BJ (cell line): ENCODE measurements at places on chromosomes 3 and 15.
A peak's percentile ranks its signal among the peaks of the same experiment; 100 is the strongest.

DNA sequence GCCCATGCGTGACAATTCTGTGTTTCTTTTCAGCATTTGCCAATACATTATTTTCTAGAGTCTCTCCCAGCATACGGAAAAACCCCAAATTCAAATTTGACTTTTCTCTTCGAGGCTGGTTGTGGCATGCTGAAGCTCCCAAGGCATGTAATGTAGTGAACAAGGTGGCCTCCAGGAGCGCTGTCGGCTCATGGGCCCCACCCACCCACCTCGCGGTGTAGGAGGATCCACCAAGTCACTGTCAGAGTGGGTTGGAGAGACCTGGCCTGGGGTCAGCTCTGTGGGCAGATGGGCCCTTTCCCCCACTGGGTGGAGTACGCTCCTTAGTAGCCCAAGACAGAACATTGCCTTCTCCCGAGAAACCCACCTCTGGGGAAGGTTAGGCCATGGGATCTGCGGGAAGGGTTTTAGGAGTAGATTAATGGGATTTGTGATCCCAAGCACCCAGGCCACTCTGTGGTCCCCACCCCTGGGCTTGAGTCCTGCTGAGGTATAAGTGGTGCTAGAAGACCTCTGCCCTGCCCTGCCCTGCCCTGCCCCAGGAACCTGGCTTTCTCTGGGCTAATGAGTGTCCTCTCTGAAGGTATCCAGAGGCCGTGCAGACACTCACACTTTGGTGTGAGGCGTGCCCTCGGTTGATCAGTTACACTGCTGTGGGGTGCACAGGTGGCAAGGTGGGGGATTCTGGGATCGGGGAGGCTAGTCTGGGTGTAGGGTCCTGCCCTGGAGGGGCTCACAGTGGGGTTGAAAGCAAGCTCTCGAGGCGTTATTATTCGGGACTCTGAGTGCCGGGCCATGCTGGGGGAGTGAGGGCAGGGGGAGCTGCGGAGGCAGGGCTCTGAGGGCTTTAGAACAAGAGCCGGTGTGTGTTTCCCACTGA is 97.9 kb downstream of the APBA2 start:
- no peak for DNase-seq

GRCh38 chr3:66048051-66048395 is 9.3 kb upstream of the MAGI1 start:
- no peak for DNase-seq

DNA sequence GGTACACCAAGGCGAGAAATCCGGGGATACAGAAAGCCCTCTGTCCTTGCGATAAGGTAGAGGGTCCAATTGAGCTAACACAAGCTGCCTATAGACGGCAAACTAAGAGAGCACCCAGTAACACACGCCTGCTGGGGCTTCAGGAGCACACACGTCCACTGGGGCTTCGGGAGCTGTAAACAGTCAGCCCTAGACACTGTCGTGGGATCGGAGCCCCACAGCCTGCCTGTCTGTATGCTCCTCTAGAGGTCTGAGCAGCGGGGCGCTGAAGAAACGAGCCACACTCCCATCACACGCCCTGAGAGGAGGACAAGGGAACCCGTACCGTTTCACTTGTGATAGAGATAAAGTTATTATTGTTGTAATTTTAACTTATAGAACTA is 486 bp downstream of the SAMMSON start:
- DNase-seq: no peak

GRCh38 chr3:128730471-128730870 is 4.5 kb downstream of the RAB7A start:
- no peak for DNase-seq

DNA sequence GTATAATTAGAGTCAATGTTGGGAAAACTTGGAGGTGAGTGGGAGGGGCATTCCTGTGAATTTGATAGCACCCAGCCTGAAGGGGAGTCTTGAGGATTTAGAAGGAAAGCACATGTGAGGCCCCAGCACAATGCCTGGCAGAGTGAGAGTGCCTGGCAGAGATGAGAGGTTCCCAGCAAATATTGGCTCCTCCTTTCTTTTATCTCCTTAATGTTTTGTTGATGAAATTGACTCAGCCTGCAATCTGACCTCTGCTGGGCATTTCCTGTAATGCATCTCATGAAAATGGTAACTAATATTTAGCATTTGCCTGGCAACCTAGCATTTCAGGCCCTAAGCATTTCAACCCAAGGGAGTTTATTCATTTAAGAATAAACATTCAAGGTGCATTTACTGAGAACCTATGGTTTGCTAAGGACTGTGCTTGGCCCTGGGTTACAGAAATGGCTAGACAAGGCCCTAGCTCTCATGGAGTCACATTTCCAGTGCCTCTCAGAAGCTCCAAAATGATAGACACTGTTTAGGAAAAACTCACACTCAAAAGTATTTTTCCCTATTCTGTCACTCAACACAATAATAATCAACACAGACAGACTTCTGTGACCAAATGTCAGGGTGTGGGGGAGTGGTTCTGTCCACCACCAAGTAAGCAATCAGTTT is 19.0 kb downstream of the PDHB start:
- no peak for DNase-seq

- peak; percentile 78 for DNase-seq
These were observed 47.1 kb upstream of the AKAP13 start for GRCh38 chr15:85333132-85333831.

DNA sequence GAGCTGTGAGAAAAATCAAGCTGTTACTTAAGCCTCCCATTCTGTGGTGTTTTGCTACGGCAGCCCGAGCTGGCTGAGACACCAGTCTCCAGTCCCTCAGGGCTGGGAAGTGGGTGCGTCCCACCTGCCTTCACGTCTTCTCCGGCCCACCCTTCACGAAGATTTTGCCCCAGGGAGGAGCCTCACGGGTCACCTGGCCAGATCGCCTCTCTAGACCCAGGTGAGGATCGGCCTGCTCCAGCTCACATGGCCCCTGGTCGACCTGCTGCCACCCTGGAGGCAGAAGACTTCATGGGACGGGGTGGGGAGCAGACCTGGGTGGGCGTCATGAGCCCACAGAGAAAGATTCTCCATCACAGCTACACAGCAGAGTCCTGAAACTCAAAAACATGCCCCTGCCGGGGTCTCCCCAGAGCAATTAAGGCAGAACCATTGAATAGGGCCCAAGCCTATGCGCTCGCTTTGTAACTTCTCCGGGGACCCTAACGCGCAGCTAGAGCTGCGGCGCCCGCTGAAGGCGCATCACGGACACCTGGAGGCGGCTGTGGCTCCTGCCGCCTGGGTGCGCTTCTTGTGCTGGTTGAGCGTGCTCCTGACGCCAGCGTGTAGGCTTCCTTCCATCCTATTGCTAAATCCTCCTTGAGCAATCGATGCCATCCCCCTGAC is 92.6 kb upstream of the ALDH1A3 start:
- DNase-seq: no peak

- DNase-seq: no peak
These were observed 284.8 kb upstream of the CTNNB1 start for GRCh38 chr3:40914475-40914874.

GRCh38 chr3:152192936-152193672 is 75.6 kb upstream of the MBNL1 start:
- DNase-seq: no peak

- no peak for DNase-seq
These were observed 765.9 kb upstream of the GRM7 start for GRCh38 chr3:6095006-6095405.

DNA sequence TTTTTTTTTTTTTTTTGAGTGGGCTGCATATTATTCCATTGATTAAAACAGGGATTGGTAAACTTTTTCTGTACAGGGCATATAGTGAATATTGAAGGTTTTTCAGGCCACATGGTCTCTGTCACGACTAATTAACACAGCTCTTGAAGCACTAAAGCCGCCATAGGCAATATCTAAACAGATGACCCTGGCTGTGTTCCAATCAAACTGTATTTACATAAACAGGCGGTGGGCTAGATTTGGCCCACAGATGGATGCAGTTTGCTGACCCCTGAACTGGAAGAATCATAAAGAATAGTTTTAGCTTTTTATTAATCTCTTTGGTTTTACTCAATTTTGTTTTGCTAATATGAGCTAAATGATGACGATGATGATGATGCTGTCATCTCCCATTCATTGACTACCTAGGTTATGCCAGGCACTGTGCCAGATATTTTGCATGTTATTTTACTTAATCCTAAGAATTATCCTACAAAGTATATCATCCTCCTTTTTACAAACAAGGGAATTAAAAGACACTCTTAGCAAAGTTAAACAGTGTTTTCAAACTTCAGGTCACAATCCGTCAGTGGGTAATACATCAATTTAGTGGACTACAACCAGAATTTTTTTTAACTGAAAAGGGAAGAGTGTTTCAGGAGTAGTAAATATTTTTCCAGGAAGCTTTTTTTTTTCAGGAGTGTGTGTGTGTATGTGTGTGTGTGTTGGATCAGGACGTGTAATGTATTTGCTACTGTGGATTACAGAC is 54.3 kb downstream of the LMCD1 start:
- DNase-seq: no peak
